Panc1 (cell line): ENCODE measurements at places on chromosomes 1 and 21. TPM values are rescaled to one million over a fixed set of nuclear protein-coding genes. Genes with fewer than 3 reads are reported as not detected.

DNA sequence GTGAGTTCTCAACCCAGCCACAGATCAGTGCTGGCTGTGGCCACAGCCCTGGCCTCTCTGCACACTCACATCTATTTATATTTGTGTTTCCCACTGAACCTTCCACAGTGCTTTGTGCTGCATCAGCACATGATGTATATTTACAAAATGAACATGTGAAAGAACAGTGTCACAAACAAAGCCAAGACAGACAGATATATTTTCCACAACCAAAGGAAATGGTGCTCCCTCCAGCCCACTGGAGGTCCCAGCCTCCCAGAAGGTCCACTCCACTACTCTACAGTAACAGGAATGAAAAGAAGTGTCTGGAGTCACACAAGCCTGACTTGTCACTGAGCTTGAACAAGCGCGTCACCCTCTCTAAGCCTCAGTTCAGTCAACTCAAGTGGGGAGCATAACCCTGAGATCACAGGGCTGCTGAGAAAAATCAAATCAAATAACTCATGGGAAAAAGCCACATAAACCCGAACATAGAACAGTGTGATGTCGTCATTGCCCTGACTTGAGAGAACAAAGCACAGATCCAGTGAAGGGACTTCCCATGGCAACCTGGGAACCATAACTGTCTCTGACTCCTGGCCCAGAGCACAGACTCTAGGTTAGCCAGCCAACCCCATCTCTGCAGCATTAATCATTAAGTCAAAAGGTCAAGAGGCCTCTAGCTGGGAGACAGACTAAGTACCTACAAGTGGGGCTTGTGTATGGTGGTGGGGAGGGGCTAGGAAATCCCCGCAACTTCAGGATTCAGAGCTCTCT lies 121.2 kb downstream of the TRABD2B start:
- H3K4me3 ChIP-seq: no peak overlapping the region
- no peaks in the 10 kb centered on the region for H3K36me3 ChIP-seq
- H3K27ac ChIP-seq: no peak overlapping the region
- H3K4me1 ChIP-seq: no peaks in the 10 kb centered on the region
- H3K27me3 ChIP-seq: no peaks in the 10 kb centered on the region

GRCh38 chr1:32256473-32257226 lies 5.6 kb downstream of the LCK start:
- DNase-seq: no peak
- H3K4me1 ChIP-seq: no peaks in the 10 kb centered on the region
- no peak overlapping the region for H3K4me3 ChIP-seq
- no peaks in the 10 kb centered on the region for H3K36me3 ChIP-seq
- no peaks in the 10 kb centered on the region for H3K27me3 ChIP-seq

GRCh38 chr1:228413241-228414010 lies 3.2 kb downstream of the TRIM17 start:
- H3K27me3 ChIP-seq: no peaks in the 10 kb centered on the region
- H3K4me1 ChIP-seq: peaks cover 6% of the 10 kb centered on the region; the same call in 1 of the 2 replicates
- no peak overlapping the region for H3K27ac ChIP-seq
- no peak for DNase-seq

The CLCA4 gene
- total RNA-seq: 0.08 TPM

The CAP1 gene
- 463 TPM for total RNA-seq
